K562 (cell line): ENCODE measurements at places on chromosomes 6 and 20. TPM values are rescaled to one million over a fixed set of nuclear protein-coding genes. Genes with fewer than 3 reads are reported as not detected.

The SNAP25 gene
- not detected in 2 replicates for total RNA-seq

The FITM2 gene
- total RNA-seq = 2.0 and 2.3 TPM in 2 replicates

DNA sequence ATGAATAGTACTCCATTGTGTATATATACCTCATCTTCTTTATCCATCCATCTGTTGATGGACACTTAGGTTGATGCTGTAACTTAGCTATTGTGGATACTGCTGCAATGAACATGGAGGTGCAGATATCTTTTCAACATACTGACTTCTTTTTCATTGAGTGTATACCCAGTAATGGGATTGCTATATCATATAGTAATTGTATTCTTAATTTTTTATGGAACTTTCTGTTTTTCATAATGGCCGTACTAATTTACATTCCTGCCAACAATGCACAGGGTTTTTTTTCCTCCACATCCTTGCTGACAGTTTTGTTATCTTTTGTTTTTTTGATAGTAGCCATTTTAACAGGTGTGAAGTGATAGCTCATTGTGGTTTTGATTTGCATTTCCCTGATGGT lies 5.2 kb downstream of the CCN2 start:
- H3K27me3 ChIP-seq = peaks cover 11% of the 10 kb centered on the region
- H3K27ac ChIP-seq = no peak overlapping the region
- no peaks in the 10 kb centered on the region for H3K36me3 ChIP-seq
- peaks cover 5% of the 10 kb centered on the region; the same call in 1 of the 2 replicates for H3K4me1 ChIP-seq
- no peak overlapping the region for H3K4me3 ChIP-seq
- no peak for DNase-seq

- DNase-seq = no peak
- H3K4me3 ChIP-seq = no peak overlapping the region
- no peaks in the 10 kb centered on the region for H3K27me3 ChIP-seq
- H3K4me1 ChIP-seq = peaks cover 3% of the 10 kb centered on the region; the same call in 1 of the 2 replicates
- H3K27ac ChIP-seq = no peak overlapping the region
Measured at GRCh38 chr6:137846274-137846673, 20.8 kb upstream of the TNFAIP3 start.
